ENCODE measurements at places on chromosomes 13 and 19. TPM values are rescaled to one million over a fixed set of nuclear protein-coding genes. Genes with fewer than 3 reads are reported as not detected.

ZNF345 gene
- total RNA-seq: 0.08 TPM

DNA sequence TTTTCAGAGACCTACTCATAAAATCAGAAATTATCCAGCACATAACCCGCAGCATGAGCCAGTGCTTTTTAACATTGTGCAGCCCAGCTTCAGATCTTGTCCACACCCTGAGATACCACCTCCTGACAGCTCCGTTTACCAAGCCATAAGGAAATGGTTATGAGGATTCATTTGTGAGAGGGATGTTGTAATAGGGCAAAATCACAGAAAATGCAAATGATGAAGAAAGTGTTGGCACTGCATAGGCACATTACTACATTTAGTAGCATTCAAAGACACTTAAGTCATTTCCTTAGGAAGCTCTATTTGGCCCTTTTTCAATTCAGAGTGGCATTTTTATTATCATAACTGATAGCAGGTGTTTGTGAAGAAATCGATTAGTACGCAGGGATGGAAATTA lies 277.5 kb downstream of the DNAJC15 start:
- DNase-seq: no peak

TNFSF9 gene
- 17.8 TPM for total RNA-seq

ADGRE3 gene
- total RNA-seq: not detected

ZNF135 gene
- not detected for total RNA-seq

GRCh38 chr13:108315273-108315672 lies 45.8 kb downstream of the TNFSF13B start:
- DNase-seq: no peak

LGI4 gene
- not detected for total RNA-seq

- DNase-seq: no peak
Observed at GRCh38 chr13:26262156-26262555, 8.2 kb downstream of the CDK8 start.

GRCh38 chr13:74758188-74758587 lies 624.0 kb upstream of the KLF12 start:
- DNase-seq: no peak

- peak; percentile 41 for DNase-seq
Observed at GRCh38 chr13:50592412-50593155, 250.9 kb downstream of the DLEU7 start.

- peak; percentile 12 for DNase-seq
Observed at GRCh38 chr13:26971990-26972887, 199.4 kb downstream of the USP12 start.

FFAR3 gene
- total RNA-seq: 0.21 TPM

- no peak for DNase-seq
Observed at GRCh38 chr19:11577451-11578257, at the start of gene ACP5. Gene ACP5, minus strand, starts transcription at chr19:11577645. Its CDS starts 328 bp downstream, at chr19:11577317.

- DNase-seq: no peak
Observed at GRCh38 chr13:27276188-27276587, 5.6 kb downstream of the RASL11A start.

PEAK3 gene
- total RNA-seq: 0.06 TPM

ZNF550 gene
- 5.0 TPM for total RNA-seq

GRCh38 chr13:46012404-46012803 lies 40.1 kb downstream of the ZC3H13 start:
- DNase-seq: no peak

- no peak for DNase-seq
Observed at GRCh38 chr19:41276231-41276630, 12.1 kb downstream of the HNRNPUL1 start.

DNA sequence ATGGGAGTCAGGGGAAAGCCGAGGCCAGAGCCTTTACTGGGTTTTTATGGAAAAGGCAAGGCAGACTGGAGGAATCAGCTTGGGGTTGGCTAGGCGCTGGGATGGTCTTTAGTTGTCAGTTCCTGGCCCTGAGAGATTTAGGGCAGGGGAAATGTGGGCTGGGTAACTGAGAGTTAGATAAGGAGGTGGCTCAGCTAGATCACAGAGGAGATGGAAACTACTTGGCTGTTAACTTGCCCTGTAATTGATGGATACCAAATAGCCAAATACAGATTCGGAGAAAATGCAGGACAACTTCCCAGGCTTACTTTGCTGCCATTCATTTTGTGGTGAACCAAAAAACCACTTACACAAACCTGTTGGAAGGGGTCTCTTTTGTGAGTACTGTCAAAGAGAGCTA lies 54.0 kb downstream of the LRCH1 start:
- DNase-seq: no peak

Data from H4 (cell line).